Body of pancreas (tissue), 4 donors: ENCODE measurements at places on chromosomes 6 and 20. TPM values are rescaled to one million over a fixed set of nuclear protein-coding genes. Genes with fewer than 3 reads are reported as not detected.
A peak's percentile ranks its signal among the peaks of the same experiment; 100 is the strongest.

Gene PLN
- 2.3 TPM for total RNA-seq

Gene APCDD1L
- not detected for total RNA-seq

Gene TMEM244
- total RNA-seq = not detected

GRCh38 chr6:35765739-35766138 is 10.7 kb upstream of the CLPSL2 start:
- H3K27me3 ChIP-seq = no peaks in the 10 kb centered on the region
- DNase-seq = no peak
- peaks cover 14% of the 10 kb centered on the region for H3K4me1 ChIP-seq

DNA sequence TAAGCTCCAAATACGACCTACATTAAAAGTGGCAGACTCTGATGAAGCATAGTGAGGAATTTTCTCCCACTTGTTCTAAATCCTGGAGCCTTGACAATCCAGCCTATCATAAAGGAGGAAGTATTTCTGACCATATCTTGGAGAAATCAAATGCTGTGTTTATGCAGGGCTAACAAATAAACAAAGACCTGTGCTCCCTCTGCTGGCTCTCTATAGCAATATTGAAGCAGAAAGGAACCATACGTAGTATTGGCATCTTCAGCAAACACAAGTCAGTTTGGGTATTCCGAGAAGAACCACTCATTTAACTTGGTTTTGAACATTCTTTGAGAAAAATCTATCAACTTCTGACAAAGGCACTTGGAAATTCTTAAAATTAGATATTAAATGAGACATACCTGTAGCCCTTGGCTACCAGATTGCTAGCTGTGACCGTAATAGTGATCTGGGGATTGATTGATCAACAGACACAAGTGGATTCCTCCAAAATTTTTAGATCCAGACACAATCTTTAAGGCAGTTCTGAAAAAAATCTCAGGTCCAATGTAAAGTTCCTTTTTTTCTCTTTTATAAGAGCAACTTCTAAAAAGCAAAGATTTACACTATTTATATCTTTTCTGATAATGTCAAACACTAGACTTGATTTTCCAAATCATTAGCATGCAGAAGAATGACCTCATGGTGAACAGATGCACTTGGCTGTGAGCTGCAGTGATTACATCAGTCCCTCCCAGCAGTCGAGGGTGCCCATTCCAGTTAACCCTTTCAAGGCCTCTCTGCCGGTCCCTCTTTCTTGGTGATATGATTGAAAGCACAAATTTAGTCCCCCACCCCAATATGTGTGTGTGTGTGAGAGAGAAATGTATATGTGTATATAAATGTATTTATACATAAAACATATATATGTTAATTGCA is 40.2 kb downstream of the INSM1 start:
- no peak overlapping the region for H3K4me3 ChIP-seq
- H3K36me3 ChIP-seq = no peaks in the 10 kb centered on the region
- no peak overlapping the region for H3K27ac ChIP-seq
- no peak for DNase-seq
- peaks cover 7% of the 10 kb centered on the region for H3K4me1 ChIP-seq

GRCh38 chr6:169158691-169159090 is 95.0 kb downstream of the THBS2 start:
- H3K4me1 ChIP-seq = no peaks in the 10 kb centered on the region
- no peaks in the 10 kb centered on the region for H3K36me3 ChIP-seq
- H3K4me3 ChIP-seq = no peak overlapping the region
- no peaks in the 10 kb centered on the region for H3K27me3 ChIP-seq
- DNase-seq = no peak
- no peak overlapping the region for H3K27ac ChIP-seq

DNA sequence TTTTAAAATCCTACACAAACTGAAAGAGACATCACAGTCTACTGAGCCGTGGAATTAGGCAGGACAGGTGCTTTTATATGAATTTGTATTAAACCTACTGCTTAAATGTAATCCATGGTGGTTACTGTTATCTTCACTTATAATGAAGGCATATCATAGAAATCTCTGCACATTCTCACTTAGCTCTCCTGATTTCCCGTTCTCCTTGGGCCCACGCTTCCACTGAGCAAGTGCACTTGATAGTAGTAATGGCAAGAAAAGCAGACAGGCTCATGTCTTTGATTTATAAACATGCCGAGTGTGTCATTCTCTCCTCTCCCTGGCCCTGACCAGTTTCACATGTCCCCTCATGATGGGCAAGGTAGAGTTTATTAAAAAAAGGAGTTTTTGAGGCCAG is 186.3 kb downstream of the HIVEP2 start:
- no peak overlapping the region for H3K27ac ChIP-seq
- peaks cover 13% of the 10 kb centered on the region for H3K36me3 ChIP-seq
- H3K27me3 ChIP-seq = no peaks in the 10 kb centered on the region
- no peak overlapping the region for H3K4me3 ChIP-seq

- H3K4me1 ChIP-seq = peaks cover 23% of the 10 kb centered on the region
- DNase-seq = peak; percentile 64
- no peaks in the 10 kb centered on the region for H3K36me3 ChIP-seq
- no peaks in the 10 kb centered on the region for H3K27me3 ChIP-seq
- H3K4me3 ChIP-seq = no peak overlapping the region
- H3K27ac ChIP-seq = no peak overlapping the region
Observed at GRCh38 chr20:15297059-15297875, 959.9 kb upstream of the FLRT3 start.

DNA sequence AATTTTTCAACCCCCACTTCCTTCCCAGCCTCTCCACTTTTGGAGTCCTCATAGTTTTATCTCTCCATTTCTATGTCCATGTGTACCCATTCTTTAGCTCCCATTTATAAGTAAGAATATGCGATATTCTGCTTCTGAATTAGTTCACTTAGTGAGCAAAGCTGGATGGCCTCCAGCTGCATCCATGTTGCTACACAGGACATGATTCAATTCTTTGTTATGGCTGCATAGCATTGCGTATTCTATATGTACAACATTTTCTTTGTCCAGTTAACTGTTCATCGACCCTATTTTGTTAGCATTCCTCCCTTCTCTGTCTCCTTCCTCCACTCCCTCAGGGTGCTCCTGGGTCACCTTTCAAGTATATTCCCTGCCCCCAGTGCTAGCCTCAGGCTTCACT is 210.0 kb upstream of the SSTR4 start:
- H3K27me3 ChIP-seq = no peaks in the 10 kb centered on the region
- no peak overlapping the region for H3K4me3 ChIP-seq
- no peaks in the 10 kb centered on the region for H3K36me3 ChIP-seq
- H3K27ac ChIP-seq = no peak overlapping the region
- no peaks in the 10 kb centered on the region for H3K4me1 ChIP-seq

DNA sequence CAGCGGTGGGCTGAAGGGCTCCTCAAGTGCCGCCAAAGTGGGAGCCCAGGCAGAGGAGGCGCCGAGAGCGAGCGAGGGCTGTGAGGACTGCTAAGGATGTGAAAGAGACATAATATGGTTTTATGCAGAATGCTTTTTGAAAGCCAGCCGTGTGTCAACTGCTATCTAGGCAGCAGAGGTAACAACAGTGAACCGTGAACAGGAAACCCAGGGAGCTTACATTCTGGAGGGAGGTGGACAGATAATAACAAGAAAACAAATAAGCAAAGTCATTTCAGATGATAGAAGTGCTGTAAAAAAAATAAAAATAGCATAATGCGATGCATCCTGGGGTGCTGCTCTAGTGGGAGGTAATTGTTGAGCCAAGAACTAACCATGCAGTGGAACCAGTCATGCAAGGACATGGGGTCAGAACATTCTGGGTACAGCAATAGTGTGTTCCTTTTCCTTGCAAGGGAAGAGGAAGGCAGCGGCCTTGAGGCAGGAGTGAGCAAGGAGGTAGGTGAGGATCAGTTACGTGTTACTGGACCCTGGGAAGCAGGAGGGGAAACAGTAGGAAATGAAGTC is 134.4 kb upstream of the TMEM170B start:
- no peak overlapping the region for H3K27ac ChIP-seq
- H3K4me3 ChIP-seq = no peak overlapping the region
- H3K4me1 ChIP-seq = no peaks in the 10 kb centered on the region
- no peaks in the 10 kb centered on the region for H3K36me3 ChIP-seq

DNA sequence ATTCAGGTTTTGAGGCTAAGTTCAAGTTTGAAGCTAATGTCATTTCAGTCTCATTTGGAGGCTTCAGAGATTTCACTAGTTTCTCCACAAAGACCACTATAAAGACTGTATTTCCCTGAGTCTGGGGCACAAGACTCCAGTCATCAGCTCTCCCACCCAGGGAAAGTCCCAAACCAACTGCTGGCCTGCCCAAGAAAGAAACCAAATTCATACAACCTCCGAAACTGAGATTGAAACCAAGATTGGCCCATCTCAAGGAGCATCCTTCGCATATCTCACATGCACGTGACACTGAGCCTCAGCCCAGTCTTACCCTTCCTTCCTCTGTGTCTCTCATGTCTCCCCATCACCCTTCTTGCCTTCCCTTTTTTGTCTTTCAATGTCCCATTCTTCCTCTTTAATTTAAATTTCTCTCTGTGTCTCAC is 3.5 kb upstream of the LTA start:
- no peak overlapping the region for H3K27ac ChIP-seq
- no peak for DNase-seq
- no peaks in the 10 kb centered on the region for H3K27me3 ChIP-seq
